ENCODE measurements at places on chromosomes 3 and 15. TPM values are rescaled to one million over a fixed set of nuclear protein-coding genes. Genes with fewer than 3 reads are reported as not detected.

The HYAL1 gene
- 5.4 TPM for total RNA-seq

The UTS2B gene
- 0.28 TPM for total RNA-seq

The TMEM266 gene
- total RNA-seq: 5.4 TPM

DNA sequence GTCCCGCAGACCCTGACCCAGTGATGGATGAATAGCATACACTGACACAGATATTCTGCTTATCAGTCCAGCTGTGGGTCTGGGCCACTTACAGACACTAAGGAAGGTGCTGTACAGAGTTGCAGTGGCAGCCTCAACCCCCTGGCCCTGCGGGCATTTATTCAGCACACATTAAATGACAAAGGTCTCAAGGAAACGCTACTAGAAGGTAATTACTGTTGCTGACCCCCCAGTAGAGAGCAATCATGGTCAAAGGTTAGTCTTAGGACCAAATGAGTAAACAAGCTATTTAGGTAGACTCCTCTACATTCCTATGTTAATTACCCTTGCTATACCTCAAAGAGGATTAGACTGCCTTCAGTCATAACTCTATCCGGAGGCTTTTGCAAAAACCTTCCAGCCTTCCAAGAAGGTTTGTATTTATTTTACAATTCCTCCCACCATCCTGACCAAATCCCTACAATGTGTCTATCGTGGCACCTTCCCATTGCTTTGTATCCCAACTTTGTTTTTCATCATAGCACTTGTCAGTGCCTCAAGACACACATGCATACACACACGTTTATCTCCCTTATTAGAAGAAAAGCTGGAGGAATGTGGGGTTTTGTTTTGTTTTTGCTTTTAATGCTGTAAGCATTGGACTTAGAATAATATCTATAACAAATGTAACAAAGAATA is 227.9 kb downstream of the PYDC2 start:
- DNase-seq: no peak

- DNase-seq: no peak
Measured at GRCh38 chr3:57852896-57853295, 96.8 kb downstream of the SLMAP start.

GRCh38 chr3:188432802-188433520 is 279.0 kb downstream of the LPP start:
- DNase-seq: no peak

GRCh38 chr15:80437334-80437891 is 33.2 kb downstream of the ARNT2 start:
- DNase-seq: no peak

- peak; percentile 30 for DNase-seq
Measured at GRCh38 chr3:69292185-69292584, 93.7 kb downstream of the FRMD4B start.

DNA sequence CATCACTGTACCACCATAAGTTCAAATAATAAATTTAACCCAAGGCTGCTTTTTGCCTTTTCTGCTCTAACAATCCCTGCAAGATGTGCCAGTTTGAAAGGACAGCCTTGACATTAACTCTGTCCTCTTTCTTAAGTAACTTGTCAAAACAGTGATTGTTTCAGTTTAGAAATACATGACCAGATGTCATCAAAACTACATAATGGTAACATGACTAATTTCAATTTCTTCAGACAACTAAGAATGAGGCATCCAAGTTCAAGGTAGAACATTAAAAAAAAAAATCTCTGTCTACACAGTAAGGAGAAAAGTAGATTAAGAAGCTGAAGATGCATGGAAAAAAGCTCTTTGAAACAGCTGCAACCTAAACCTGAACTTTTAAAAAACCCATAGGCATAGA is 47.4 kb downstream of the SHQ1 start:
- DNase-seq: no peak

DNA sequence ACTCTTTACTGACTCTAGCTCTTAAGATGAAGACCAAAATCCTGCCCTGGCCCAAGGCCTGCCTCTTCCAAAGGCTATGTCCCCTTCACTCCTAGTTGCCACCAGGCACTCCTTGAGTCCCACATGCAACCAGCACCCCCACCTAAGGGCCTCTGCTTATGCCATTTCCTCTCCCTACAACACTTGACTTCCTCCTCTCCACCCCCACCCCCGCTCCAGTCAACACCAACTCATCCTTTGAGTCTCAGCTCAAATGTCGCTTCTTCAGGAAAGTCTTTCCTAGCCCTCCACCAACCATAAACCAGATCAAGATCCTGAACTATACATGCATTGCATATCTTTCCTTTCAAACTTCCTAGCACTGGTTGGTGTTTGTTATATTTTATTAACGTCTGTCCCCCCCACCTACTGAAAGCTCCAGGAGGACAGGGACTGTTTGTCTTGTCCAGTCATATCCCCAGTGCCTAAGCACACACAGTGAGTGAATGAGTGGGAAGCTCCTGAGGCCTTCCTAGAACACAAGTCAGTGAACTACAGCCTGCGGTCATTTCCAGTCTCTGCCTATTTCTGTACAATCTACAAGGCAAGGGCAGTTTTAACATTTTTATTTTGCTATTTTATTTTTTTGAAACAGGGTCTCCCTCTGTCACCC is 7.3 kb downstream of the TBC1D2B start:
- DNase-seq: no peak

GRCh38 chr3:14663396-14664135 is 11.4 kb upstream of the C3orf20 start:
- DNase-seq: no peak

GRCh38 chr3:126530171-126531050 is 6.5 kb downstream of the CHST13 start:
- peak; percentile 73 for DNase-seq

GRCh38 chr3:71684046-71684756 is 41.0 kb downstream of the EIF4E3 start:
- DNase-seq: no peak

GRCh38 chr15:90249203-90249863 is at the start of gene TTLL13:
Gene TTLL13 (plus strand): TSS chr15:90249556. CDS start chr15:90250631, 1,075 bp downstream.
- DNase-seq: peak; percentile 98

DNA sequence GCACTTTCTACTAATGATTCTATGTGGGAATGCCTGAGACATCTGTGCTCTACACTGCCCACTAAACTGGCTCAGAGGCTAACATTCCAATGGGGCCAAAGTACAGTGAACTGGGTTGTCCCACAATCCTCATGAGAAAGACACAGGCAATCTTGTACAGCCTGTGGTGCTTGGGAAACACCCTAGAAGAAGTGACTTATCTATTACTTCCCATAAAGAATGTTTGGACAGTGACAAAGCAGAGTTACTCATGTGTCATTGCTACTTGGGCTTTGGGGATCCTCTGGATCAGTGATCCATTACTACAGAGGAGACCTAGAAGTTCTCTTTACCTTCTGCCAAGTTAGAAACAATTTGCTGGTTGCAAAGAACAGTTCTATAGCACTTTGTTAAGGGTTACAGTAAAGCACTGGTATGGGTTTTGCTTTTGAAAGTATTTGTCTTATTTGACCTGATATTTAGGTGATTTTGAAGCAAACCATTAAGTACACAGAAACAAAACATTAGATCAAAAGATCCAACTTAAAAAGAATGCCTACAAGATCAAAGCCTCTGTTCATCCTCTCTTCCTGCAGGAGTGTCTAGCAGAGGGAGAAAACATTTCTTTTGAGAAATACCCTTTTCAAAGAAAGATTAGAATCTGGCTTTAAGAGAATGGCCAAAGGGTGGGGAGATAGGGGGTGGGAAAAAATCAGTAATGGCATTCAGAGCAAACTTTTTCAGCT is 75.8 kb downstream of the CTNNB1 start:
- no peak for DNase-seq

- no peak for DNase-seq
Measured at GRCh38 chr15:39114690-39115378, 466.0 kb upstream of the THBS1 start.

- no peak for DNase-seq
Measured at GRCh38 chr3:161273589-161274218, 52.6 kb downstream of the NMD3 start.

- peak; percentile 60 for DNase-seq
Measured at GRCh38 chr15:31857194-31857593, 173.1 kb upstream of the CHRNA7 start.

Measured in H7 (cell line).